ENCODE measurements at places on chromosomes 6 and 20.

- DNase-seq: no peak
Measured at GRCh38 chr6:27795697-27796494, 116.3 kb downstream of the OR2B2 start.

DNA sequence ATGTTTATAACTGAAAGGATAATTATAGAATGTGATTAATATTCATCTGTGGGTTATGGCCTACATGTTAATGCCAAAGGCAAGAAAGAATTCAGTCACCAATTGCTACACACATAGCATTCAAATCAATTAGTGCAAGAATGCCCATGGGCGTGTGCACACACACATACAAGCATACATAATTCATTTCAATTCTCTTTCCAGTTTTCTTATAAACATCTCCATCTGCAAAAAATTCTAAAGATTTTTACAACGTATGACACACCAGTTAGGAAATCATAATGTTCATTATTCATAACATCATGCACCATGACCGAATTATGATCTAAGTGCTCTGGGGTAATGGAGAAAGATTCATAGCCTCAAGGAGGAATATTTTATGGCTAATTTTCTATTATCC lies 111.0 kb upstream of the ADTRP start:
- DNase-seq: no peak

DNA sequence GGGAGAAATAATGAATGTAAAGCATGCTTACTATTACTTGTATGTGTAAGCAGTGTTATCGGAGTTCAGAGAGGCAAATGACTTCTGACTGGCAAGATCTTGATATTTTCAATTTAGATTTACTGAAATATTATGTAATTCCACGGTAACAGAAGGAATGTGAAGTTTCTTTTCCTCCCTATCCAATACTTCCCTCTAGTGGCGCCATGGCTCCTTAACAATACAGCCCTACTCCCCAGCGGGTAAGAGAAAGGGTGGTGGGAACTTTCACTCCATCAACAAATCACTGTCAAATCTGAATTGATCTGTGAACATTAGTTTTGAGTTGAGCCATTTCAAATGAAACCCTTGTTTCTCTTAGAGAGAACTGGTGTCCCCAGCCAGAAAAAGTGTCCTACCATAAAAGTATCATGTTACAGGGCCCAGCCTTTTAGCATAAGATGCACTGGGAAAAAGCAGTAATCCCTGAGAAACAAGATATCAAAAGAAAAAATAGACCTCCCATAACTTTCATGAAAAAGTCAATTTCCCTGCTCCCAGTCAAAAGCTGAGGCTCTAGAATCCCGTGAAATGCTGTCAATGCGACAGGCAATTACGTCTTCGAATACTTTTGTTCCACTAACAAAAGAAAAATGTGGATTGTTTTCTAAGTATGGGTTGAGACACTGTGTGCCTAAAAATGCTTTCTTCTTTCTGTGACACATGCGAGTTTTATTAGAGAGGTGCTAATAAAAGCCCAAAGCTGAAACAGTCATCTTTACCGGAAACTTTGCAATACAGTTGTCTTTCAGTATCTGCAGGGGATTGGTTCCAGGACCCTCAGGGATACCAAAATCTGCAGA lies 12.9 kb downstream of the COX7A2 start:
- DNase-seq: no peak

DNA sequence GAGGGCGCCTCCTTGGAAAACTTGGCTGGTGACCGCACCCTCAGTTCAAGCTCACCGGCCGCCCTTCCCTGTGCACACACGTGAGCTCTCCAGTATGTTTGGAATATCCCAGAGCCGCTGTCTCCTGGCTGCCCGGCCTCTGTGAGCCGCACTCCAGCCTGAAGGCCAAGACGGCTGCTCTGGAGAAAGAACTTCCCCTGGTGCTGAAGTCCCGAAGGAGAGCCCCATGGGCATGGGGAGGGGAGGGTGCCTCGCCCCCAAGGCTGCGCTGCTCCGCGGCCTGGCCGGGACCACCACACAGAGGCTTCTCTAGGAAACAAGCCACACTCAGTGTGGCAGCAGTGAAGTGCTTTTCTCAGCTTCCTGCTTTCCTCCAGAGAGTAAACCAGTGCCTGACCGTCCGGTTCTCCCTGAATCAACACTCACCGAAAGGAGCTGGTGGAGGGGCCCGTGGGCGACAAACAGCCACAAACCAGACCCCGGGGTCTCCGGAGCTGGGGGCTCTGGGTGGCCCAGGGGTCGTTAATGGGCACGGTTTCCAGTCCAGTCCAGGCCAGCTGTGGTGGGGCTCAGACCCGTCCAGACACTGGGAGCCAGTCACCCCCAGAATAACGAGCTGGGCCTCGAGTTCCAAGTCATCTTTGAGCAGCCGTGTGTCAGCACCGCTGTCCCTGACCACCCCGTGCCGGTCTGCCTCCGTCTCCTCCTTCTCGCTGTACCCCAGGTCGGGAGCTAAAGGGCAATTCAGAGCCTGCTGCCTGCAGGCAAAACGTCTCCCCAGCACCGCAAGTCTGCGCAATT lies 87.4 kb upstream of the BHLHE23 start:
- no peak for DNase-seq

DNA sequence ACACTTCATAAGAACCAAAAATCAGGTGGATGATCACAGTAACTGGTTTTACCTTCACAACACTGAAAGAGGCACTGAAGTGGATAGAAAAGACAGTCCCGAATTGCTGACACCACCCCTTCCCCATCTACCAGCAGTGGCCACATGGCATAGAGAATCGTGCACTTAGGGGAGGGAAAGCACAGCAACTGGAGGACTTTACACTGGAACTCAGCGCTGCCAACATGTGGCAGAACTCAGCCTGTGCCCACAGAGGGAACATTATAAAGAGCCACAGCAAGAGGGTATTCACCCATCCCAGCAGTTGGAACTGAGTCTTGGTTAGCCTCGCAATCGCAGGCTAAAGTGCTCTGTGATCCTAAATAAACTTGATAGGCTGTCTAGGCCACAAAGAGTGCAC lies 6.5 kb upstream of the KIAA1586 start:
- DNase-seq: no peak

- no peak for DNase-seq
Measured at GRCh38 chr6:7195339-7196018, 87.7 kb downstream of the RREB1 start.

DNA sequence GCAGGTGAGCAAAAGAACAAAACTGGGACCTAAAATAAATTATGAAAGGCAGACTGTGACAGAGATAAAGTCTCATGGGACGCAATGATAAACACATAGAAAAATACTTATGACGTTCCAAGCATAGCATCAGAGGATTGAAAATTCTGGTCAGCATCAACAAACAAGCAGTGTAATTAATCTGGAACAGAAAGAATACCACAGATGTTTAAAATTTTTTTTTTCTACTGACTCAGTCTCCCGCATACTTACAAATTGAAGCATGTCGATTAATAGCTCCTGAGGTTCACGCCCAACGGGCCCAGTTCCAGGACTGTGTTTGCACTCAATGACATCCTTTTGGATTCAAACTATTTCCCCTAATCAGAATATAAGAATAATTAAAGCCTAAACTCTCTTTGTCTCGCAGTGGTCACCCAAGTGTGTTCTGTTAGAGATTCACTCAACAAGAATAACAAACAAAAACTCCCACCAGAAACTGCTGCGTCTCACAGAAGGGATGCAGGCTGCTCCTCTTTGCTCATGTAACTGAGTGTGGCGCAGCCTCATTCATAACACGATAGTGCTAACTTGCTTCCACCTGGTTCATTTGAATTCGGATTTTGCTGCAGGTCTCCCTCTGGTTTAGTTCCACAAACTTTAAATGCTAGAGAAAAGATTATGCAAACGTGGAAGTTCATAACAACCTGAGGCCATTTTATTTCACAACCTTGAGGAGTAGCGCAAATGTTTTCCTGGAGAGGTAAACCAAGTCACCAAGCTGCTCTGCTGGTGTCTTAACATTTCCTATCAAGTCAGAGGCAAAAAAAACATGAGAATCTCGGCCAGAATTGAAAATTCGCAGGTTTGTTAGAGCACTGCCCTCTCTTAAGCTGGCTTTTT lies 69.0 kb upstream of the CITED2 start:
- no peak for DNase-seq

GRCh38 chr6:138662471-138662870 lies 111.1 kb upstream of the CCDC28A start:
- no peak for DNase-seq

DNA sequence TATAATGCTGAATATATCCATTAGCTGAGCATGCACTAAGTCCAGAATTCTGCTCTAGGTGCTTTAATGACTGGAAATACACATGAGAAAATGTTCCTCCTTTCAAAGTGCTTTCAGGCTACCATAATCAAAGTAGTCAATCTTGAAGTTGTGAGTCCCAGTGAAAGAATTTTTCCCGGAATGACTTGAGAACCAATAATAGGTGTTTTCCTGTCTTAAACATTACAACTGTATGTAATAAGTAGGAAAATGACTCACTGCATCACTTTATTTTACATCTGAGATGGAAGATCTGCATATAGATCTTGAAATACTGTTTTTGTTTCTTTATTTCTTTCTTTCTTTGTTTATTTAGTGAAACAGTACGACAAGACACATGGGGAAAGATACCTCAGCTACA lies 437.4 kb upstream of the JAG1 start:
- DNase-seq: no peak

- no peak for DNase-seq
Measured at GRCh38 chr6:81731814-81732213, 20.7 kb downstream of the TENT5A start.

DNA sequence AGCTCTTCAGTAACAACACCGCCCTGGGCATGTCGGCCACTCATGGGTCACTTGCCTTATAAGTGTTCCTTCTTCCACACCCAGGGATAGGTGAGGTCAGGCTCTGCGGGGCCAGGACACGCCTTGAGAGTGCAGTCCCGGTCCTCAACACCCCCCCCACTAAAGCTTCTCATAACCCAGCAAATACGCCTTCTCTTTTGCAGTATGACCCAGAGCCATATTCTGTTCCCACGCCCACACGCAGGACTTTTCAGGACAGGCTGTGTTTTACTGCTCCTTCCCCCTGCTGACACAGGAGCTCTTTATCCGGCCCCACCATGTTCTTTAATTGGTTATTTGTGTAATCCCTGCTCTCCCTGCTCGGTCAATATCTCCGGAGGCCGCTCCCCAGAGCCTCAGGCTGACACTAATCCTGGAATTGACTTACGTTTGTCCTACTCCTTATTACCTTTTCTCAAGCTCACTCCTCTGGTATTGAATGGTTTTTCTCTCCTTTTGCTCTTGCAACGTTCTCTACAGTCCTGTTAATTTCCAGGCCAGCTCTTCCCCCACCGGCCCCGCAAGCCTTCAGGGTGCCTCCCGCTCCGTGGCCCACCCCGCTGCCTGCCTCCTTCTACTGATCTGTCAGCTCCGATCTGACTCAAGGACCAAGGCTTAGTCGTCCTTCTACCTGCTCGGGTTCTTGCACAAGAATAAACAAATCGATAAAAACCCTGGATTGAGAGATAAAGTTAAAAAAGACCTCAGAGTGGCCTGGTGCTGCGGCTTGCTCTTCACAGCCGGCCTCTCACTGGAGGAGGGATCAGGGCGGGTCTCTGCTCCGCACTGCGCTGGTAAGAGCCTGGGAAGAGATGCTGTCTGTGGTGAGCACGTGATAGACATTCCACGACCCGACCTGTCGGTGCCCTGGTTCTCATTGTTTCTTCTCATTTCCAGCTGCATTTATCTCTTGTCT lies 357.5 kb downstream of the ZFAND3 start:
- no peak for DNase-seq

GRCh38 chr6:129314575-129314974 lies 395.4 kb downstream of the ARHGAP18 start:
- DNase-seq: no peak

- no peak for DNase-seq
Measured at GRCh38 chr6:1088492-1089001, 223.4 kb upstream of the FOXQ1 start.

DNA sequence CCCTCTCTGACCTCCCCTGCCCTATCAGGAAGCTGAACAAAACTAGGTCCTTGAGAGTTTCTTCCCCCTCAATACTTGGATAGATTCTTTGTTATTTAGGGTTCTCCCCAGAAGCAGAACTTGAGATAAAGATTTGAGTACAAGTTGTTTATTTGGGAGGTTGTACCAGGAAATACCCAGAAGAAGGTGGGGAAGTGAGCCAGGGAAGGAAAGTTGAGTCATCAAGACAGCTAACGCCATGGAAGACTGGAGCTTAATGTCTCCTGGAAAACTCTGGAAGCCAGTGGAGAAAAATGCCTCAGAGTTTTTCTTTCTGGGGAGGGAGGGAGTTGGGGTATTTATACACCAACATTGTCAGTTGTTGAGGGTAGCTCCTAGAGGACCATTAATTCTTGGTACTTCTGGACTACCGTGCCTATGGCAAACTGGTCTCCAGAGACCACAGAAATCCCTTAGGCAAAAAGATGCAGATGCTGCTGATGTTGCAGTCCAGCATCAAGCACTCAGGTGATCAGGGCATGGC lies 102.6 kb upstream of the ZFP64 start:
- DNase-seq: no peak

DNA sequence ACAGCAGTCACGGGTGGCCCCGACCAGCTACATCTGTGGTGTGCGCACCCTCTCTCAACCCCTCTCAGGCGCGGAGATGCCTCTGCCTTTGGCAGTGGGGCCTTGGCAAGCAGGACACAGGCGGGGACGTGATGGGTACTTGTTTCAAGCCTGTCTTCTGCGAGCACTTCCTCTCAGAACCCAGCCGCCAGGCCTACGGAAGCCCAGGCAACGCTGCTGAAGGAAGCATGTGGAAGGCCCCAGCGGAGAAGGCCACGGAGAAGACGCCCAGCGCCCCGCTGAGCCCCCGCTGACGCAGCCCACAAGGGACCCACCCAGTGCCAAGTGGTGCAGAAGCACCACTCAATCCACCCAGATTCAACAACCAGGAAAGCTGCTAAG lies 13.0 kb downstream of the SERPINB6 start:
- no peak for DNase-seq

GRCh38 chr20:12535316-12535715 lies 473.5 kb upstream of the SPTLC3 start:
- no peak for DNase-seq

GRCh38 chr6:4025681-4026080 lies 53.3 kb downstream of the FAM217A start:
- no peak for DNase-seq

All from stimulated activated CD8-positive, alpha-beta memory T cell treated with anti-CD3 and anti-CD28 coated beads, Interleukin-4, amount 100 ng/mL, for 1 hour (primary cell).